T-cell (primary cell): ENCODE measurements at places on chromosomes 4 and X.

DNA sequence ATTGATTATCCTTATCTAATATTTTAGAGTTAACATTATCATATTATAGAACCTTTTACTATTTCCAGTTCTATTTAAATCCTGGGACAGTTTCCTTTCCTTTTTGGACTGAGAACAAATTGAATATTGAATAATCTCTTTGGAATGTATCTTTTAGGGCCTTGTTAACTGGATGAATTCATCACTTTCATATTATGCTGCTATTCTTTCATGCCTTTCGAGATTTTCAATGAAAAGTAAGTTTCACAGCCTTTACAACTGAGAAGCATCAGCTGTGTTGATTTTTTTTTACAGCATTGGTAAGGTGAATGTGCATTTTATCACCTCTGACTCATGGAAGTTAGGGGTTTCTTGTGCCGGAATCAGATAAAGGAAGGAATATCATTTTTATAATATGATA lies 39.6 kb downstream of the PDLIM5 start:
- no peak for DNase-seq

DNA sequence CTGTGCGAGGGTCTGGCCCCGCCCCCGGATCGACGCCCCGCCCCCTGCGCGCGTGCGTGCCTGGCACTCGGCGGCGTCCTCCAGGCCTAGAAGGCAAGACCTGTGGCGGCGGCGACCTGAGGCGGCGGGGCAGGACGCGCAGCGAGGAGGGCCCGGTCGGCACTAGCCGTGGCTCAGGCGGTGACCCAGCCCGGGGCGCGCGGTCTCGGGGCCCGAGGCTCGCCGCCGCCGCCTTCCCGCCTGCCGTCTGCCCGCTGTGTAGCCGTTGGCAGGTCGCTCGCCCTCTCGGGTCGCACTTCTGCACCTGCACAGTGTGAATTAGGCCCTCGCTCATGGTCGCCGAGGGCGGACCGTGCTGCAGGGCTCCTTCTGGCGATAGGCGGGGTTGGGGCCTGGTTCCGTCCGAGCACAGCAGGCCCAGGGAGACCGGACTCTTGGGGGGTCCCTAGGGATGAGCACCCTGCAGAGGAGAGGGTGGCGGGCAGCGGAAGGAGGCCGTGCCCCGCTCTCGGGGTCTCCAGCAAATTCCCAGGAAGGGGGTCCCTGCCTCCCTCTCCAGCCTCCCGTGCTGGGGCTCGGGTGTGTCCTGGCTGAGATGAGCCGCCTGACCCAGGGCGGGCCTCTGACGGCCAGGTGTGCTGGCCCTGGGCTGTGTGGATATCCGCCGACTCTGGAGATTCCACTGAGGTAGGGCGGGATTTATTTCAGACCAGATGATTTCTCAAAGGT lies 557 bp upstream of the FAM53A start:
- peak; percentile 81 for DNase-seq

GRCh38 chr4:52566136-52567031 lies 92.7 kb downstream of the USP46 start:
- DNase-seq = no peak

GRCh38 chr4:101158134-101158482 lies 189.2 kb downstream of the PPP3CA start:
- no peak for DNase-seq

GRCh38 chr4:173675446-173675845 lies 145.4 kb upstream of the HAND2 start:
- no peak for DNase-seq

- no peak for DNase-seq
Measured at GRCh38 chr4:70877556-70877955, 24.6 kb upstream of the MOB1B start.

GRCh38 chrX:38335382-38335781 lies 8.1 kb upstream of the RPGR start:
- no peak for DNase-seq

- no peak for DNase-seq
Measured at GRCh38 chrX:34880656-34881055, 61.9 kb upstream of the FAM47B start.

DNA sequence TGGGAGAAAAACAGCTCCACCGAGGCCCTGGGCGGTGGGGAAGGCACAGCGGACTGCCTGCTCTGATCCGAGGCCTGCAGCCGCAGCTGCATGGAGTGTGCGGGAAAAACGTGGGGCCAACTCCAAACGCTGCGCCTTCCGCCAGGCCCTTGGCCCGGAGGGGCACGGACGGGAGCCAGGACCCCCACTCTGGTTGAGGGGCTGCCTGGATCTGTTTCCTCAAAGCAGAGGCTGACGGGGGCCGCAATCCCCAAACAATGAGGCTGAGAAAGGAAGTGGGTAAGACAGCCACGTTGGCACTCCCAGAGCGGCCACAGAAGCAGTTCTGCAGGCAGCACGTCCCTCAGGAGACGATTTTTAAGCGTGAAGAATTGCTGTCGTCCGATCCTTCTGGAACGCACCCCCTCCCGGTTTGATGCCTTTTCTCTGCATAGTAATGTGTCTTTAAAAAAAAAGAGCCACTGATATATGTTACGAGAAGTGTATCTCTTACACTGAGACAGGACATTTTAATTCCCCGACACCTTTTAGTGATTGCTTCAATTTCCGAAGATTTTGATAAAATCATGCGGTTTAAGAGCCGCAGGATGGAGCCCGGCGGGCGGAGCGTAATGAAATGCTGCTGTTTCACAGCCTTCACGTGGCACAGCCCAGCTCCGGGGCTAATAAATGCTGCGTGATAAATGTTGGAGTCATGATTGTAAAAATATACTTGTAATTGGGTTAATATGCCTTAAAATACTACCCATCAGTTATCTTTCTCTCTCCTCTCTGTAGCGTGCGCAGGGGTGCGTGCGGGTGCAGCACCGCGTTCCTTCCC lies 85.7 kb downstream of the FAM53A start:
- DNase-seq = no peak

- peak; percentile 13 for DNase-seq
Measured at GRCh38 chrX:54786967-54787366, 11.1 kb downstream of the ITIH6 start.

- no peak for DNase-seq
Measured at GRCh38 chr4:104344342-104344980, 150.2 kb downstream of the CXXC4 start.

- DNase-seq = no peak
Measured at GRCh38 chrX:134797390-134797700, 139.1 kb upstream of the PLAC1 start.

GRCh38 chrX:103730147-103730795 lies 19.6 kb downstream of the TMEM31 start:
- no peak for DNase-seq

- DNase-seq = no peak
Measured at GRCh38 chr4:161664740-161665139, 499.1 kb downstream of the FSTL5 start.

- peak; percentile 9 for DNase-seq
Measured at GRCh38 chrX:80812176-80812575, 2.5 kb upstream of the BRWD3 start.

- DNase-seq = no peak
Measured at GRCh38 chr4:37693450-37694190, 7.4 kb upstream of the RELL1 start.

- no peak for DNase-seq
Measured at GRCh38 chr4:82380344-82380743, 6.6 kb upstream of the HNRNPD start.

- DNase-seq = no peak
Measured at GRCh38 chr4:113587640-113588275, 173.8 kb downstream of the CAMK2D start.

DNA sequence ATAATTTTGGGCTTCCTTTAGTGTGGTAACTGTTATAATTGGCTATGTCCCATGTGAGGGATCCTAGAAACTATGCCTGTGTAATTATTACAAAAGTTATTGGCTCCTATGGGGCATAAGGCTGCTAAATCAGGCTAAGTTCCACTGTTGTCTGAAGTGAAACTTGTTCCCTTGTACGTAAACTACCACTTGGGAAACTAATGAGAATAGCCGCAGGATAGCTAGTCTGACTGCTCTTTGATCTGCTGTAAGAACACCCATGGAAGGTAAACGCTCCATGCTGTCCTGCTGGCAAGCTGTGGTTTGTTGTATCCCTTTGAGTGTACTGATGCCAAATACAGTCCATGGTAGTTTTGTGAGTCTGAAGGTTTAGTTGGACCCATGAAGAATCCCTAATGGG lies 9.3 kb upstream of the MAOA start:
- no peak for DNase-seq

DNA sequence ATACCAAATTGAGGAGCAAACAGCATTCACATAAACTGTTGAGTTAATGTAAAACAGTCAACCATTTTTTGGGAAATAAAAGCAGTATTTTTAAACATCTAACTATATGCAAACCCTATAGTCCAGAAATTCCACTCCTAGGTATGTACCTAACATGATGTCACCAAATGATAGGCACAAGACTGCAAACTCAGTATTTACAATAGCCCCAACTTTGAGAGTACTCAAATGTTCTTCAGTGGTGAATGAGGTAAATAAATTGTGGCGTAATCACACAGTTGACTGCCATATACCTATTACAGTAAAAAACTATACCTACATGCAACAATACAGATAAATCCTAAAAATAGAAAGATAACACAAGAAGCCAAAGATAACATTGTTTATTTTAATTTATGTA lies 1243.8 kb upstream of the ADGRL3 start:
- no peak for DNase-seq

DNA sequence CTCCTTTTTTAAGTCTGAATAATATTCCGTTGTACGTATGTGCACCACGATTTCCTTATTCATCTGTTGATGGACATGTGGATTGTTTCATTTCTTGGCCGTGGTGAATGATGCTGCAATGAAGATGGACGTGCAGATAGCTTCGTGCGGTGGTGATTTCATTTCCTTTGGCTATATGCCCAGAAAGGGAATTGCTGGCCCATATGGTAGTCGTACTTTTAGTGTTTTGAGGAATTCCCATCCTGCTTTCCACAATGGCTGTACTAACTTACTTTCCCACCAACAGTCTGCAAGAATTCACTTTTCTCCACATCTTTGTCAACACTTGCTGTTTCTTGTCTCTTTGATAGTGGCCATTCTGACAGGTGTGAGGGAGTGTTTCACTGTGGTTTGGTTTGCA lies 12.8 kb downstream of the ZFP42 start:
- no peak for DNase-seq

DNA sequence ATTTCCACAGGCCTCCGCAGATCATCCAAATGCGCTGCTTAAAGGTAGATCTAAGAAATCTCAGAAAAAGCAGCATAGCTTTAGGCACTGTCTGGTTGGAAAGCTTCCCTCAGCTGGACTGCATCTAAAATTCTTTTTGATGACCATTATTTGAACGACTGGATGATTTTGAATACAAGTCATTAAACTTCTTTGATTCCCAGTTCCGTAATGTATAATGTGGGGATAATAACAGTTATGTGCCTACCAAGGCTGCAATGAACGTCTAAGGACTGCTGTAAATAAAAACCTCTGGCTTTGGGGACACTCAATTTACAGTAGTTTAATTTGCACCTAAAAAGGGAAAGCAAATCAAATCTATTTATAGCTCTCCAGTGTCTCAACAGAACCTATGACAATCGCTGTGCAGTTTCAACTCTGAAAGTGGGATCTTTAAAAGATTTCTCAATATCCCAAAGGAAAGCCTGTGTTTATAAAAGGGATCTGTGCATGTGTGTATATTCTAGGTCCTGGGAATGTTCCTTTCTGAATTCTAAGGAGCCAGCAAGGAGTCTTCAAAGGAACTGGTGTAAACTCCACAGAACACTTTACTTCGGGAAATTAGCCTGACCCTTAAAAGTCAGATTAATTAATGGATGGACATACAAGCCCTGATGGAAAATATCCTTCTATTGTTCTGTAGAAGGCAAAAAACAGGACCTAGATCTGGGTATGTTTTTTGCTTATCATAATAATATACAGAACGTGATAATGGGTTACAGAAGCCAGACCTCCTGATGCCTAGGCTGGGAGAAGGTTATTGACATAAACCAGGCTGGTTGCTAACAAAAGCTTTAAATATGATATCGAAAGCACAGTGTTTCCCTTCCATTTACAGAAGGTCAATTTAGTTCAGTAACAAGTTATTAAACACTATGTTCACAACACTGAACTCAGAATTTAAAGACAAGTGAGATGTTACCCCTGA lies 53.4 kb downstream of the AFAP1 start:
- no peak for DNase-seq

DNA sequence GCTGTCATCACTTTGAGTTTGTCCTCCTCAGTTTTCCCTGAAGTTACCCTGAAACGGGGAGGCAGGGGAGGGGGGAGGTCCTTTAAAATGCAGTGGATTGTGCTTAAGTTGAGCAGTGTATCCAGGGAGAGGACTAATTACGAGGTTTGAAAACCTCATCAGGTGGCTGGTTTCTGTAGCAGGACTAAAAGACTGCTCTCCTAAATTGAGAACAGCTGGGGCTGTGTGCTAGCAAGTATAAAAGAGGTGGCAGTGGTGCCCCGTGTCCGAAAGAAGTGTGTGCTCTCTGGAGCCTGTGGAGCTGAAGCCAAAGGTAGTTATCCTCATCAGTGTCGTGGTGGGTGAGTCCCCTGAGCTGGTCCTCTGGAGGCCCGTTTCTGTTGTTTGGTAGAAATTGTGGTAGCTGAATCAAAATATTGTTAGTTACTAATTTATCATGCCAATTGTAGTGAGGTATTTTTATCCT lies 37.2 kb upstream of the CYP2U1 start:
- DNase-seq = no peak

DNA sequence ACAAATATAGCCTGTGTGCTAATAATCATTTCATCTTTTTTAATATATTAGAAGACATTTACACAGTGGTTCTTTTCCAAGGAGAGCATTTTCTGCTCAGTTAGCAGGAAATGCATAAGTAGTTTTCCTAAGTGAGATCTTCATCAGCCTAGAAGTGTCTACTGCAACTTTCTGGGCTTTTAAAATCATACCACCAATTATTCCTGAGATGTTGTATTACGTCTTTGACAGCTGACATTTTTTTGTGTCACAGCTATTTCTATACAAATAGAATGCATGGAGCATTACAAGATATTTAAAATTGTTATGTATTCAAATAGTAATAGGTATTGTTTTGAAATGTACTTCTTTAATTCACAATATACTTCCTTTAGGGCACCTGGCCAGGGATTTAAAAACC lies 158.0 kb downstream of the GRID2 start:
- DNase-seq = no peak

- no peak for DNase-seq
Measured at GRCh38 chr4:99821918-99822503, 5.4 kb downstream of the DAPP1 start.

GRCh38 chr4:151291485-151291884 lies 14.5 kb downstream of the PRSS48 start:
- no peak for DNase-seq
